ENCODE measurements at places on chromosomes 6 and 20.

GRCh38 chr20:61135968-61136367 lies 116.1 kb upstream of the CDH4 start:
- no peak for DNase-seq

GRCh38 chr6:67646550-67646949 lies 988.5 kb upstream of the ADGRB3 start:
- DNase-seq = no peak

DNA sequence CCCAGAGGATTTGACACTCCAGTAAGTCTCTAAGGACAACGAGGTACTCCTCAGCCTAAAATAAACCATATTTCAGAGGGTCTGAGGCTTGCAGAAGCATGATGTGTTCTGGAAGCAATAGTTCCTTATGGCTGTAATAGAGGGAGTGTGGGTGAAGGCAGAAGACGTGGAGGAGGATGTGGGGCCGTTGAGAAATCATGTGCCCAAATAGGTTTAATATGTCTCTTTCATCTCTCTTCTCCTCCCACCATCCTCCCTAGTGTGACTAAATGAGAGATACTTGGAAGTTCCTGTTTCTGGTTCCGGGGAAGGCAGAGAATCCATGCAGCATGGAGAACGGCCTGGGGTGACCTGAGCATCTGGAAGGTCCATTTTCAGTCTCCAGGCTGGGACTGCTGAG lies 174.0 kb upstream of the RSPO3 start:
- DNase-seq = no peak

- DNase-seq = no peak
Observed at GRCh38 chr6:25326126-25326525, 47.0 kb downstream of the CARMIL1 start.

All from spleen (tissue), 13 donors.